ENCODE measurements at places on chromosomes 4 and X. TPM values are rescaled to one million over a fixed set of nuclear protein-coding genes. Genes with fewer than 3 reads are reported as not detected.

DNA sequence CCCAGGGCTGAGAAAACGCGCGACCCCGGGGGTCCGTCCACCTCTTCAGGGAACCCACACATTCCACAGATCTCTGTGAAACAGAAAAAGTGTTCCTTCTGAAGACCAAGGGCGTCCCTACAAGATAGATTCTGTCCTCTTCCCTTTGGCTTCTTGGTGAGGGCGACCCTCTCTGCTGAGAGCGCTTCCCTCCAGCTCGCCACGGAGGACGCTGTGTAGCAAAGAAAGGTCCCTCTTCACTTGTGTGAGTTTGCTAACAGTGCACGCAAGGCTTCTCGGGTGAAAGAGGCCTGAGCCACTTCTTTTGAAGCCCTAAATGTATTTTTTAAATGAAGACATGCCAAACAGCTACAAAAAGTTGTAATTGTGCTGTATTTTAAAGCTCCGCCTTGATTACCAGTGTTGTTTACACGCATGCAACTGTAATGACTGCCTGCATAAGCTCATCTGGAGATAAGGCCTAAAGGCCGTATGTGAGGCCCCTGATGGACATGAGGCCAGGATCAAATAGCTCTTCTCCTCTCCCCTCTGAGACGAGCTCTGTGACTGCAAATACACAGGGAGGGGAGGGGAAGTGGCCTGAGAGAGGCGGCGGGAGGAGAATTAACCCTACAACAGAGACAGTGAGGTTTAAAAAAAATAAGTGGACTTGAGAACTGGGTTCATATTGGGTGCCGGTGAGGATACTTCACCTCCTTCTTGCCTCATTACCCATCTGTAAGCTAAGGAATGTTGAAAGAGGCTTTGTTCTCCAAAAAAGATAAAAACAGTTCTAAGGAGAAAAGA lies 95.5 kb downstream of the SOWAHB start:
- H3K4me3 ChIP-seq = peak overlapping the region; percentile 52
- H3K36me3 ChIP-seq = no peaks in the 10 kb centered on the region
- H3K4me1 ChIP-seq = no peaks in the 10 kb centered on the region
- no peak for DNase-seq
- no peaks in the 10 kb centered on the region for H3K27me3 ChIP-seq

Gene RHOH
- total RNA-seq = 10.2 TPM

Gene RPA4
- 1.1 TPM for total RNA-seq

Gene MRFAP1L1
- total RNA-seq = 62.6 TPM

GRCh38 chr4:127479031-127479622 lies 153.6 kb upstream of the INTU start:
- no peaks in the 10 kb centered on the region for H3K4me1 ChIP-seq
- H3K27ac ChIP-seq = no peak overlapping the region

DNA sequence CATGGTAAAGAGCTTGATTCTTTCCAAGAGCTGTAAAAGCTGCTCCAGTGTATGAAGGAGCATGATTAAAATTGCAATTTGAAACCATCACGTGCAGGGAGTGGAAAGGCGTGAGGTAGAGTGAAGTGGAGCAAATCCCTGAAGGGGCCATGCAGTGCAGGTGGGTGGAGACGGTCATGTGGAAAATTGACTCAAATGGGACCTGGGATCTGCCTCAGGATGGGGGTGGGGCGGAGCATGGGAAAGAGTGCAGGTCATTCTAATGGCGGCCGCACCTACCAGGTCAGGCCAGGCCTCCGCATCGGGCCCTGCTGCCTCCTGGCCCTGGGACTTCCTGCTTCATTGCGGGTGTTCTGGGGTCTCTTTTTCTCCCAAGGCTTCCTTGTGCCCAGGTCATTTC lies 25.3 kb upstream of the TRIM60 start:
- H3K27me3 ChIP-seq = no peaks in the 10 kb centered on the region
- no peak overlapping the region for H3K4me3 ChIP-seq
- no peaks in the 10 kb centered on the region for H3K36me3 ChIP-seq
- DNase-seq = no peak
- no peaks in the 10 kb centered on the region for H3K4me1 ChIP-seq

GRCh38 chrX:136794080-136794479 lies 13.3 kb upstream of the ARHGEF6 start:
- H3K4me1 ChIP-seq = no peaks in the 10 kb centered on the region
- no peak overlapping the region for H3K4me3 ChIP-seq
- DNase-seq = no peak
- no peaks in the 10 kb centered on the region for H3K27me3 ChIP-seq

GRCh38 chrX:70485466-70485865 lies 40.8 kb downstream of the DLG3 start:
- H3K36me3 ChIP-seq = no peaks in the 10 kb centered on the region
- no peaks in the 10 kb centered on the region for H3K4me1 ChIP-seq
- H3K27me3 ChIP-seq = no peaks in the 10 kb centered on the region
- DNase-seq = no peak
- no peak overlapping the region for H3K27ac ChIP-seq

- DNase-seq = no peak
- no peaks in the 10 kb centered on the region for H3K27me3 ChIP-seq
- H3K27ac ChIP-seq = no peak overlapping the region
- H3K36me3 ChIP-seq = no peaks in the 10 kb centered on the region
- no peaks in the 10 kb centered on the region for H3K4me1 ChIP-seq
These were observed 35.5 kb downstream of the NWD2 start for GRCh38 chr4:37279894-37280592.

Gene C1QTNF7
- total RNA-seq = 18.2 TPM

GRCh38 chr4:169051761-169052593 lies 41.9 kb upstream of the CBR4 start:
- no peaks in the 10 kb centered on the region for H3K36me3 ChIP-seq
- H3K27ac ChIP-seq = no peak overlapping the region
- no peak overlapping the region for H3K4me3 ChIP-seq
- no peaks in the 10 kb centered on the region for H3K27me3 ChIP-seq
- no peak for DNase-seq
- peaks cover 13% of the 10 kb centered on the region for H3K4me1 ChIP-seq

- peaks cover 21% of the 10 kb centered on the region for H3K4me1 ChIP-seq
- no peaks in the 10 kb centered on the region for H3K27me3 ChIP-seq
- H3K4me3 ChIP-seq = no peak overlapping the region
- no peak for DNase-seq
- H3K27ac ChIP-seq = no peak overlapping the region
- no peaks in the 10 kb centered on the region for H3K36me3 ChIP-seq
These were observed 432.6 kb downstream of the INPP4B start for GRCh38 chr4:142413485-142413884.

DNA sequence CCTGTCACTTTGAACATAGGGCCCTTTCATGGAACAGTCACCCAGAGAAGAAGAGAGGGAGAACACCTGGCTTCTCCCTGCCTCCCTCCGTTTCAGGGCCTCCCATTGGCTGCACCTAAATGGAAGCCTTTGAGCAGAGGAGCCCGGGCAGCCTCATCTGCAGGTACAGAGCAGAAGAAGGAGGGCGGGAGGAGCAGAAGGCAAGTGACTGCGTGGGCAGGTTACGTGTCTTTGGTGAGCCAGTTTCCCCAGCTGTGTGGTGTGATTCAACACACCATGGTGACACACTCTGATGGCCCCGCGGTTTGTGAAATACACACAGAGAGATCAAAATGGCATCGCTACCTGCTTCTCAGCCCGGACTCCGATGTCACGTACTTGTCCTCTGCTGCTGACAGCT lies 431 bp downstream of the C4orf50 start:
- H3K4me1 ChIP-seq = no peaks in the 10 kb centered on the region
- no peaks in the 10 kb centered on the region for H3K27me3 ChIP-seq
- H3K27ac ChIP-seq = no peak overlapping the region
- no peak overlapping the region for H3K4me3 ChIP-seq
- no peaks in the 10 kb centered on the region for H3K36me3 ChIP-seq

Gene SHISA3
- 15.0 TPM for total RNA-seq

Gene MAGEA4
- not detected for total RNA-seq

DNA sequence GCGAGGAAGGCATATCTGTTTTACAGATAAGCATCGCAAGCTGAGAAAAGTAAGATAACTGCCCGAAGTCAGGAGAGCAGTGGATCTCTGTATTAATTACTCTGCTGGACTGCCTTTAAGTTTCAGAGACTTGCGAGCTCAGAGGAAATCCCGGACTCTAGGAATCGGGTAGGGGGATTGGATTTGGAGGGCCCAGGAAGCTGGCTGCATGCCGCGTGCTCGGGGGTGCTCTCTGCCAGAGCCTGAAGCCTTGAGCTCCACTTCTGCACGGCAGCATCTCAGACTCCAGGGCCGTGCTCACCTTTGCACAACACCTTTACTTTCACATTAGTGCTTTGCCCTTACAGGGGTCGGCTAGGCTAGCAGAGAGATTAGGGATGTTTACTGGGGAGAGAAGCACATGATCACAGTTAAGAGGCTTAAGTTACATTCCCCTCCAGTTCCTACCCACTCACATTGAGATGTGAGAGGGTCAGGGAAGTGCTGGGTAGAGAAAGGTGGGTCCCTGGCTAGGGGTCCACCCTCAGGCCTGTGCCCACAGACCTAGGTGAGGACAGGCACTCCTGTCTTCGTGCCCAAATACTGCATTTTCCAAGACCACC lies 57.0 kb downstream of the TRIML1 start:
- H3K36me3 ChIP-seq = no peaks in the 10 kb centered on the region
- DNase-seq = no peak
- H3K27ac ChIP-seq = no peak overlapping the region
- peaks cover 17% of the 10 kb centered on the region for H3K4me1 ChIP-seq

Gene ARMCX2
- 39.0 TPM for total RNA-seq

DNA sequence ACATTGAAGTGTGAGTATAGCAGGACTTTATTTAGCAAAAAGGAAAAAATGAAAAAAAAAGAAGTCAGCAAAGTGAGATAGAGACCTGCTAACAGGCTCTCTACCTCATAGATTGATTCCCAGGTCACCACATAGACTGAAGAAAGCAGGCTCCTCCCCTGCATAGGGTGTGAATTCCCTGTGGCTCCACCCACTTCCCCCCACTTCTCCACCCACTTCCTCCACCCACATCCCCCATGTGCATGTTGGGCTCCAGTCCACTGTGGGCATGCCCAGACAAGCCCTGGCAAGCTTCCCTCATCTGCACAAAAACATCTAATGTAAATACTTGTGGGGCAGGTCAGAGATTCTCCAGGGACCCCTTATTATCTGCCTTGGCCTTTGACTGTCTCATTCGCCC lies 97.8 kb downstream of the TMEM47 start:
- no peak for DNase-seq
- no peaks in the 10 kb centered on the region for H3K36me3 ChIP-seq
- H3K27ac ChIP-seq = no peak overlapping the region
- no peak overlapping the region for H3K4me3 ChIP-seq

DNA sequence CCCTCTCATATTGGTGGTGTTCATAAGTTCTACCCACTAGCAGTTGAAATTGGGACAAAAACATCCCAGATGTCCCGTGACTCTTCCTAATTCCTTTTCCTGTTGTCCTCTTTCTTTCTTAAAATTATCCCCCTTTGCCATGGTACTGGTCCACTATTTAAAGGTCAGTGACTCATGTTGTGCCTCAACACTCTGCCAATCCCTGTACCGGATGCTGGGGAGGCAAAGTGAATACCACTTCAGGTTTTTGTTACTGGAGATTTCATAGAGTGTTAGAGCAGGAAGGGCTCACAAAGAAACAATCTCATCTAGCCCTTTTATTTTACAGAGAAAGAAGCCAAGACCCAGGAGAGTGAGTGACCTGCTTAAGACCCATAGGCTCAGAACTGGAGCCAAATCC lies 24.6 kb downstream of the SEPTIN11 start:
- H3K27ac ChIP-seq = peak overlapping the region; percentile 88
- no peaks in the 10 kb centered on the region for H3K36me3 ChIP-seq
- peak; percentile 15 for DNase-seq
- peak overlapping the region; percentile 35 for H3K4me3 ChIP-seq
- H3K27me3 ChIP-seq = no peaks in the 10 kb centered on the region
- peaks cover 34% of the 10 kb centered on the region for H3K4me1 ChIP-seq

Gene WFS1
- total RNA-seq = 131 TPM

GRCh38 chr4:123701131-123701575 lies 304.6 kb downstream of the SPRY1 start:
- no peak overlapping the region for H3K4me3 ChIP-seq
- no peak overlapping the region for H3K27ac ChIP-seq
- no peaks in the 10 kb centered on the region for H3K36me3 ChIP-seq
- no peaks in the 10 kb centered on the region for H3K27me3 ChIP-seq

GRCh38 chr4:176805155-176805554 lies 12.4 kb upstream of the VEGFC start:
- no peak for DNase-seq
- no peak overlapping the region for H3K4me3 ChIP-seq
- H3K36me3 ChIP-seq = no peaks in the 10 kb centered on the region
- no peaks in the 10 kb centered on the region for H3K27me3 ChIP-seq

GRCh38 chr4:187017147-187017546 lies 293.5 kb upstream of the FAT1 start:
- DNase-seq = no peak
- peaks cover 5% of the 10 kb centered on the region for H3K4me1 ChIP-seq
- no peaks in the 10 kb centered on the region for H3K36me3 ChIP-seq
- no peak overlapping the region for H3K27ac ChIP-seq

DNA sequence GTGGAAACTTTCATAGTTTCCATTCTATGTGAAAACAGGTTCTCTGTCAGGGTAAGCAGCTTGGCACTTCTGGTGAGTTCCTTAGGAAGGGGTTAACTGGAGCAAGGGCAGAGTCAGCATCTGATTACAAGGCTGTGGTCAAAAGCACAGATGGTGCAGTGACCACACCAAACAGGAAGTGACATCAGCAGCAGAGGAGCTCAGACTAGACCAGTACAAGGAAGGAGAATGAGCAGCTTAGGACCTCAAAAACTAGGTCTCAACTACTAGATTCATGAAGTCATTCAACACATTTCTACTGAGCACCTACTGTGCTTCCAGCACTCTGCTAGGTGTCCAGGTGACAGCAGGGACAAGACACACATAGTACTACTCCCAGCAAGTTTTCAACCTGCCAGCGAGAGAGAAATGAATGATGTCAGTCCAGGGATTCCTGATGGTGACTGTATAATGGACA lies 130.2 kb downstream of the AMELX start:
- H3K27ac ChIP-seq = no peak overlapping the region
- peaks cover 24% of the 10 kb centered on the region for H3K4me1 ChIP-seq
- H3K36me3 ChIP-seq = no peaks in the 10 kb centered on the region
- no peak for DNase-seq
- H3K27me3 ChIP-seq = no peaks in the 10 kb centered on the region

Gene RASL11B
- total RNA-seq = 5.4 TPM

Gene MAGEA2B
- not detected for total RNA-seq

Gene CPLX1
- 1.2 TPM for total RNA-seq

DNA sequence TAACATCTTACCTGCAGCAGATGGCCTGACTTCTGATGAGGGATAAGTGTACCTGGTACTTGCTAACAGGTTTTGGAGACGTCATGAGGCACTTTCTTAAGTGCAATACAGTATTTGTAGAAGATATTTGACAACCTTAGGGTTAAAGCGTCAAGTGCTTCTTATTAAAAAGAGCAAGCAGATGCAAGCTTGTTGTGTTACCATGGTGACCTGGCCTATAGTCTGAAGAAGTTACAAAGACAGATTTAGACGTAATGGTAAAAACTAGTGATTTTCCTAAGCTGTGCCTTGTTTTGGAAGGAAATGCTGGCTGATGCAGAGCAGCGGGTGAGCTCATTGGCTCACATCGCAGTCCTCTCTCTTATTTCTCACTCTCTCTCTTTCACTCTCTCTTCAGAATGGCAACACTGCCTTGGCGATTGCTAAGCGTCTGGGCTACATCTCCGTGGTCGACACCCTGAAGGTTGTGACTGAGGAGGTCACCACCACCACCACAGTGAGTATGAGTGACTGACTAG lies 243.6 kb downstream of the ANK2 start:
- no peaks in the 10 kb centered on the region for H3K36me3 ChIP-seq
- H3K27me3 ChIP-seq = no peaks in the 10 kb centered on the region
- peaks cover 32% of the 10 kb centered on the region for H3K4me1 ChIP-seq
- DNase-seq = no peak
- H3K27ac ChIP-seq = peak overlapping the region; percentile 36

Measured in thoracic aorta (tissue), 2 donors.